ENCODE measurements at places on chromosomes 3 and 15.

- DNase-seq = no peak
Observed at GRCh38 chr3:184209146-184209923, 20.1 kb upstream of the VWA5B2 start.

DNA sequence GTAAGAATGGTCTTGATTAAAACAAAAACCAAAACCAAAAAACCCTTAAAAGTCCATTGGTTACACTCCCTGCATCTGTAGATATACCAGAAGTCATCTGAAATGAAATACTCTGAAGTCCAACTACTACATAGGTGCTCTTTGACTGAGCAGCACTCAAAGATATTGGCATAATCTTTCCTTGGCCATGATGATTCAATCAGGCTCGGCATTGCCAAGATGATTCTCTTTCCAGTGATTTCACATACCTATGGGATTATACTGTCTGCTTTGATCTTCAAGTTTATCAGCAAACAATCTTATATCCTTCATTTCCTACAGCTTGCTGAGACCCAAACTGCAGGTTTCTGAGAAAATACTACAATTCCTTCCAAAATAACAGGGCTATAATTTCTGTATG is 35.9 kb upstream of the DIPK2A start:
- DNase-seq = no peak

- no peak for DNase-seq
Observed at GRCh38 chr15:82597815-82598214, 49.3 kb downstream of the CPEB1 start.

DNA sequence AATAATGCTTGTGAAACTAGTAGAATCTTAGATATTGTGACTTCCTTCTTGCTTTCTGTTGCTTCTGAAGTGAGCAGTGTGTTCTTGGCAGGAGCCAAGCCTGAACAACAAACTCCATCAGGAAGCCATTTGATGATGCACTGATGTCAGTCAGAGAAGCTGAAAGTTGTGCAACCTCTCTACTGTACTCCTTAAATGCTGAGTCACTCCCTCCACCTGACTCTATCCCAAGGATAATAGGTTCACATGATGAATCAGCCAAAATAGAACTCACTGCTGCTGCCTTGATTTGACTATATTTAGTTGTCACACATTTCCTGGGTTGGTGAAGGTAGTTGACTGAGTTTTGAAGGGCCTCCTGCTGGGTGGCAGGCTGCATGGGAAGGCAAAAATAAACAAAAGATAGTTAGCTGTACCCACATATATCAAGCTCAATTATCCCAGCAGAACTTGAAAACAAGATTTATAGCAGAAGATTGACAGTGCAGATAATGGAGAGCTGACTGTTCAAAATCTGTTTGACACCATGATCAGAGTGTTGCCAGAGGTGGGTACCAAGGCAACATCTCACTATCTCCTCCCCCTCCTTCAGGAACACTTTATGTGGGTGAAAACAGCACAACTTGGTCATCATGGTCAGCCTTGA is 328.4 kb upstream of the DPH6 start:
- DNase-seq = no peak

- DNase-seq = no peak
Observed at GRCh38 chr3:31841515-31841914, 139.5 kb downstream of the OSBPL10 start.

- no peak for DNase-seq
Observed at GRCh38 chr15:80597076-80597475, 98.0 kb upstream of the ABHD17C start.

DNA sequence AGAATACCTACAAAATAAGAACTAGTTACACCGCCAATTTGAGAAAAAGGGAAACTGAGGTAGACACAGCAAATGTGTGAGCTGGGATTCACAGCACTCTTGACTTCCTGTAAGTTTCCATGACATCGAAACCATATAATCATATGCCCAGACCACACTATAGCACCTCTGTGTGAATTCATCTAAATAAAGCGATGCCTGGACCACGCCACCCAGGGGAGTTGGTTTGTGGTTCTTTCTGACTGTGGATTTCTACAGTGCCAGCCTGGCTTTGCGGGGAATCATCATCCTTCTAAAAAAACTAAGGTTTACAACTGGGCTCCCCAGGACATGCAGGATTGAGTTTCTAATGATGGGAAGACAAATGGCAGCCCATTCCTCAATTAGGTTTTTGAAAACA is 23.5 kb upstream of the CA12 start:
- no peak for DNase-seq

DNA sequence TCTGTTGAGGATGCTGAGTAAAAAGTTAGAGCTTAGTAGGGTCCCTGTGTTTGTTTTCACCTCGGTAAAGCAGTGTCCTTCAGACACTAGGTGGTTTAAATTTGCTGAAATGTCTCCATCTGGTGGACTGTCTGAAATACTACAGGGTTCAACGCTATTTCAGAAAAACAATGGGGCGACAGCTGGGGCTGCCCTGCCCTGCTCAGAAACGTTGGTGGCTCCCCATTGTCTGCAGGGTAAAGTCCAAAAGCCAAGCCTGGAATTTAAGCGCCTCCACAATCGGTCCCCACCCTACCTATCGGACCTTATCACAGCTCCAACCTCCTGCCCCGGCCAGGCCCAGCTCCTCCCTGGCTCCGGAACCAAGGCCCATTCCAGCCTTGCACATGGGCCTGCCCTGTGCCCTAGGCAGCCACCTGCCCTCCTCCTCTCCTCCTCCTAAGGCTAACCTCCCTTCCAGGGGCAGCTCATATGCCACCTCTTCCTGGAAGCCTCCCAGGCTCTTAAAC is 4.3 kb upstream of the TSEN2 start:
- DNase-seq = no peak

DNA sequence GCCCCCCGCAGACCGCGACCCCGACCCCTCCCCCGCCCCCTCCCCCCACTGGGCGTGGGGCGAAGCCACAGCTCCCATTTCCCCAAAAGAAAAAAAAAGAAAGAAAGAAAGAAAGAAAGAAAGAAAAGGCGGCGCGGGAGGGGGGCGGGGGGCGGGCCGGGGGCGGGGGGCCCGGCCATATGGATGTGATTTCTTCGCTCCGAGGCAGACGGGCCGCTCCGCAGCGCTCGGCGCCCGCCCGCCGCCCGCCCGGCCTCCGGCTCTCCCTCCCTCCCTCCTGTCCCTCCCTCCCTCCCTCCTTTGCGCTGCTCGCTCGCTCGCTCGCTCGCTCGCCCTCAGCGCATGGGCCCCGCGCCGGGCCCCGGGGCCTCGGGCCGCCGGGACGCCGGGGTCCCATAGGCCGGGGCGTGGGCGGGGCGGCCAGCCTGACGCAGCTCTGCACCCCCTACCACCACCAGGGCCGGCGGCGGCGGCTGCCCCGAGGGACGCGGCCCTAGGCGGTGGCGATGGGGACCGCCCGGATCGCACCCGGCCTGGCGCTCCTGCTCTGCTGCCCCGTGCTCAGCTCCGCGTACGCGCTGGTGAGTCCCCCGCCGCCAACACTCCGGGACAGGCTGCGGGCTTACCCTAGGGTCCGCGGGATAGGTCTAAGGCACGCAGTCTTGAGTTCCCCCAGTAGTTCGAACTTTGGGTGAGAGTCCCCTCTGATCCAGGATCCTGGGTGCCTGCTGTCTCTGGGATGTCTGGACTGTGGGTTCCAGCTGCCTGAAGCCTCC is 5.7 kb downstream of the PTH1R start:
- DNase-seq = no peak

- no peak for DNase-seq
Observed at GRCh38 chr15:40873694-40874561, at the start of gene RHOV. Gene RHOV (minus strand): TSS chr15:40874234. CDS start chr15:40874139, 95 bp downstream.

DNA sequence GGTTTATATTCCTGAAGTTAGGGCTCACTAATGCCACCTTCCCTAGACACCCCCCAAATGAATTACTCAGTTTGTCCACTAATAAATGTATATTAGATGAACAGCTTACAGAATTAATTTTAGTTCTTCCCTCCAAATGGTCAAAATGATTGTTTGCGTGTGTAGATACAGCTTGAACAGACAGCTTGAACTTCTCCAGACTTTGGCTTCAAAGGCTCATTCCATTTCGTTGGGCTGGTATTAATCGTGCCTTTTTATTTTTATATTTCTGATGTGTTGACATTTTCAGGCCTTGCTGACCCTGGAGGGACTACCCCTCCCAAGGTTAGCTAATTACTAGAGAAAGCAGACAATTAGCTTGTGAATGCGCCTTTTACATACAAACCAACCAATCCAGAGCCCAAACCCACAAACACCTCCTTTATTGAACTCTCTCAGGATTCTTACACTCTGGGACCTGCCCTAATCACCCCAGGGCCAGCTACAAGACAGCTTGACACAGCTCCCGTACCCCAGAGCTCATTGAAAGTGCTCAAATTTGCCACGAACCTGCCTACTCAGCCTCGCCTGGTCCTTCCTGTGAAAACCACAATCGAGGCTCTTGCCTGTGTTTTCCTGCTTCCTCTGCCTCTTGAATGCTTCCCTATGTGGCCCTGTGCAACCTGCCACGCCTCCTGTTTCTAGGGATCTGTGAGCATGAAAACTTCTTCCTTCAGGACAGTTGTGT is 40.3 kb downstream of the RPL22L1 start:
- DNase-seq = no peak

DNA sequence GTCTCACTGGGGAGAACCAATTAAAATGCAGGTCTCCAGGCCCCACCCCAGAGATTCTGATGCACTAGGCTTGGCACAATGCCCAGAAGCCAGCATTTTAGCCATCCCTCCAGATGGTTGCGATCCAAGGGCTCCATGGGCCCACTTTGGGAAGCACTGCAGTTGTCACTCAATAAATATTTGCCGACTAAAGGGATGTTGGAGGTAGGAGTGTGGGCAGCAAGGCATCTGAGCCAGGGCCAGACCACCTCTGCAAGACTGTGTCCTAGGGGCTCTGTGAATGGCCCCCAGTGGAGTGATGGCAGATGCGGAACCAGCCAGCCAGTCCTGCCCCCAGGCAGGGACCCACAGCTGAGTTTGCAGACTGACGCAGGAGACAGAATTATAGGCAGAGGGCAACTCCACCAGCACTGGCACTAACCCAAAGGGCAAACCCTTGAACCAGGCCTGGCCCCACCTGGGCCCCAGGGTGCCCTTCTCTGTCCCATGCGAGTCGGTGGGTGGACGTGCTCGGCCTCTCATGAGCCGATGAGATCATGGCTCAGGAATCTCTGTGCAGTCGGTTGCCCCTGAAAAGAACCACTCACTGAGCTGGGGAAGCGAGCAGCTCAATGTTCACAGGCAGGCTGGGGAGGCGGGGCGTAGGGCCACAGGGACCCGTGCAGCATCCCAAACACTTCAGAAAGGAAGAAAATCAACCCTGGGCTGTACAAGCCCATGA is 49.7 kb downstream of the SEMA5B start:
- no peak for DNase-seq

DNA sequence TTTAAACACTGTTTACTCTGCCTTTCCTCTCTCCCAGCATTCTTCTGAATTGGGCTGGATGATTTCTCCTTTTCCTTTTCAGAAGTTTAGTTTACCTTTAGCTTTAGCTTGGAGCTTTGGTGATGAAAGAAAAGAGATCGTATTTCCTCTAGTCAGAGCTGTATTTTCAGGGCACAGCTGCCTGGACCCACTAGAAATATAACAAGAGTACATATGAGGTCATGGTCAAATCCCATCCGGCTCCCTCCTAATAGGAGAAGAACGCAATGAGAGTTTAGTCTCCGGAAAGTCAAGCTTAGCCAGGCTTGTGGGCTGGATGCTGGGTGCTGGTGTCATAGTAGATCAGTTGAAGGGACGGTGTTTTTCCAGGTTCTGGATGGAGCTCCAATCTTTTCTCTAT is 177.1 kb upstream of the PFN2 start:
- DNase-seq = no peak

DNA sequence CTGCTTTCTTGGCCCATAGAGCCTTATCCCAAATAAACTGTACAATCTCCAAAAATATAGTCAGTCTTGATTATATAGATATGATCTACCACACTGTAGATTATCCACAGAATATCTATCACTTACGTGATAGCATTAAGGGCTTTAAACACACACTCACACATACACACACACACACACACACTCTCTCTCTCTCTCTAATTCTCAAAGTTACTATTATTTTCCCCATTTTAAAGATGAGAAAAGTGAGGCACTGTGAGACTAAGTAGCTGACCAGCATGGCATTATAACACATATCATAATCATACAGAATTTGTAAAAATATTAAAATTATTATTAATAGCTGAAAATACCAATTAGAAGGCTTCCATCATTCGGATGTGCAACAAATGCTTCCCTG is 4.2 kb downstream of the TBC1D5 start:
- no peak for DNase-seq

DNA sequence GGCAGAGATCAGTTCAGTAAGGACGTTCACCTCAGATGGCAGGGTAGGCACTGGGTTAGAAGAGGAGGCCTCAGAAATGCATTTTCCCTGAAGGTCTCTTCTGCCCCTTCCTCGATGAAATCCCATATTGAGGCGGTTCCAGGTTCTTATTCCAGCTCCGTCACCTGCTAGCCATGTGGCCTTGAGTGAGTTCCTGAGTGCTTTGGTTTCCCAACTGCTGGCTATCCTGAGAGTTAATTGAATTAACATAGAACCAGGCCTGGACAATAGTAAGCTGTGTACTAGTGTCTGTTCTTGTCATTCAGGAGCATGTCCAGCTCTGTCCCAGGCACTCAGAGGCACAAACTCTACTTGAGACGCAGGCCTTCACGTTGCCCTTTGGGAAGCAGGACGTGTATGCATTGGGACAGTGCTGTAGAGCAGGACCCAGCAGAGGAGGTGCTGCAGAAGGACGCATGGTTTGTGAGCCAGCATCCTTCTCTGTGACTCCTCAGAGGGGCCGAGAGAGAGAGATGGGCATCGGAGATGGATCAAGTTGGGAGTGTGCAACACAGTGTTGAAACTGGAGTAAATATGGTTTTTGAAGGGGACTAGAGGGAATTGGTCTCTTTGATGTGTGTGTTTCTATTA is 114.2 kb downstream of the ASB7 start:
- no peak for DNase-seq

DNA sequence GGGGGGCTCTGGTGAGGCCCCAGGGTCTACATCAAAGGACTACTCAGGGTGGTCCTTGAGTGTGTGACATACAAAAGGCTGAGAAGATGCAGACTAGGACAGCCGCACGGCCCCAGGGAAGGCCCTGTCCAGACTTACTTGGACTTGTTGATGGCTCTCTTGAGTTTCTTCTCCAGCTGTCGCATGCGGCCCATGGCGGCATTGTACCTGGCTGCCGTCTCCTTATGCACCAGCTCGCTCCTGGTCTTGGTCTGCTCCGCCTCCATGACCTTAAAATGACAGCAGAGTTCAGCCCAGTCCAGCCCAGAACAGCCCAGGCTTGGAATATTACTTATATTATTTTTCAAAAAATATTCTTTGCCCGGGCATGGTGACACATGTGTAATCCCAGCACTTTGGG is 56.0 kb downstream of the CAPN7 start:
- no peak for DNase-seq

DNA sequence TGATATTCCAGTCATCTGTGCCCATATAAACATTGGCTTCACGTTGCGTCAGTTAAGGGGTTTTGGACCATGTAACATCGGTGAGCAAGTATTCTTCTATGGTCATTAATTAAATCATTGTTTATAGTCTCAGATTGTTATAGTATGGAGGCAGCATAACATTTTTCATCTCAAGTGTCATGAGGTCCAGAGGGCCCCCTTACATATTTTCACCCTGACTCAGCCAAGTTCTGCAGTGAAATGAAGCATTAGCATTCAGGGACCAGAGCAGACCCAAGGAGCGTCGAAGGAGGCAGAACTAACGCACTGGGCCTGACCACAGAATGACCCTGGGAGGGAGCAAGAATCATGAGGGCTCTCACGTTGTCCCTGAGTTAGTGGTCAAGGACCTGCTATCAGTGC is 171.5 kb downstream of the LRTM1 start:
- no peak for DNase-seq

- no peak for DNase-seq
Observed at GRCh38 chr15:85625856-85626255, 168.9 kb downstream of the KLHL25 start.

All from C1 segment of cervical spinal cord (tissue), 14 donors.